MV-4-11 (cell line): ENCODE measurements at places on chromosomes 16 and 17.
A peak's percentile ranks its signal among the peaks of the same experiment; 100 is the strongest.

DNA sequence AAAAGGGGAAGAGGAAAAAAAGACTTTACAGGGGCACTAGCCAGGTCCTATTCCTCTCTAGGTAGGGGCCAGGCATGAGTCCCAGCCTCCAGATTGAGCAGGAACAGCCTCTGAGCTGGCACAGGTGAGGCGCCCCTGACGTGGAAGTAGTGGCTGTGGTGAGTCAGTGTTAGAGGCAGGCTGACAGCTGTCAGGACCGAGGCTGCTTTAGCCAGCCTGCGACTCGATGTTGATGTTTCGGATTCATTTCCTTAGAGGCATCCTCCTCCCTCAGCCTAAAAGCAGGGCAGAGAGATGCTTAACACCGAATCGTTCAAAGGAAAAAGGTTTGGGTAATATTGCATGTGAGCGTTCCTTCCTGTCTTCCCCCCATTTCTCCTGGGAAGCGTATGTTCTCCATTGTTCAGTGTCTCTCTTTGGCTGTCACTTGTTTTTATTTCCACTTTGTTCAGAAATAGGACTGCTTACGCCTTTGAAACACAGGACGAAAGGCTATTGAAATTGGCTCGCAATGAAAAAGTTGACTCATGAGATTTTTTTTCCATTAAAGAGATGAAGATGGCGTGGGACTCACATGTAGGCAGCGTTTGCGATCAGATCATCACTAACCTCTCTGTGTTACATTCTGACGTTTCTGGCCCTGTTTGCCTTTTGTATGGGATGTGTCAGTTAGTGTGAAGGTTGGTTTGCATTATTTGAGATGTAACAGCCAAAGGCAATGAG, 1.3 kb downstream of the KIAA0513 start:
- no peak for DNase-seq

GRCh38 chr17:46940692-46941404, 17.9 kb downstream of the GOSR2 start:
- peak; percentile 76 for DNase-seq

DNA sequence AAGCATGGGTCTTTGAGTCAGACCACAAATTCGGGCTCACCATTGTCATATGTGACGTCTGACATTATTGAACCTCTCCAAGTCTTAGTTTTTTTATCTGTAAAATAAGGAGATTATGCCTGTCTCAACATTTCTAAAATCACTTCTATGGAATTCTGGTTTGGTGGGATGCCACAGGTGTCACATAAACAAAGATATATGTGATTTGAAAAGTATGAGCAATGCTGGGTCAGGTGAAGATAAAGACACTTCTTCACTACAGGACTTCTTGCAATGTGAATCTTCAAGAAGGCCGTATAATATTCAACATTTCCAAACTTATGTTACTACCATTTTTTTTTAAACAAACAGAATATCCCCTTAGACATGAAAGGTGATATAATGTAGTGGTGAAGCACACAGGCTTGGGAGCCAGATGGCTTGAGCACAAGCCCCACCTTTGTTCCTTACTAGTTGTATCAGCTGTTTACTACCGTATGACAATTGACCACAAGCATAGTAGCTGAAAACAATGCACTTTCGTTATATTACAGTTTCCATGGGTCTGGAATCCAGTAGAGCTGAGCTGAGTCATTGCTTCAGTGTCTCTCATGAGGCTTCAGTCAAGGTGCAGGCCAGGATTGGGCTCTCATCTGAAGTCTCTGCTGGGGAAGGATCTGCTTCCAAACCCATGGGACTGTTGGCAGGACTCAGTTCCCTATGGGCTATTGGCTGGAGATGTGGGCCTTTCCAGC, 87.7 kb downstream of the UTP18 start:
- DNase-seq = no peak

DNA sequence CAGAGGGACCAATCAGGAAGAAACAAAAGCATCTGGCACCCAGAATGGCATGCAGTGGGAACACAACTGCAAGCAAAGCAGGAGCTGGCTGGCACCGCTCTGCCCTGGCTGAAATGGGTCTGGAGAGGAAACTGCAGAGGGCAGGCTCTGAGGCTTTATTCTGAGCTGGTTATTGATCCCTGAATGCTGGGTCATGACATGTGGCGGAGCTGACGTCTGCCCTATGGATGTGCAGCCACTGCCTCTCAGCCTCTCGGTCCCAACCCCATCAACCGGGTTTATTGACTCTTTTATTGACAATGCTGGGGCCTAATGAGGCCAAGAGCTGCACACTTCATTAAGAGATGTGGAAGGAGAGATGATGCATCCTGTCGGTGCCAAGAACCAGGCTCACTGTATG, 3.9 kb upstream of the SKAP1 start:
- DNase-seq = no peak

DNA sequence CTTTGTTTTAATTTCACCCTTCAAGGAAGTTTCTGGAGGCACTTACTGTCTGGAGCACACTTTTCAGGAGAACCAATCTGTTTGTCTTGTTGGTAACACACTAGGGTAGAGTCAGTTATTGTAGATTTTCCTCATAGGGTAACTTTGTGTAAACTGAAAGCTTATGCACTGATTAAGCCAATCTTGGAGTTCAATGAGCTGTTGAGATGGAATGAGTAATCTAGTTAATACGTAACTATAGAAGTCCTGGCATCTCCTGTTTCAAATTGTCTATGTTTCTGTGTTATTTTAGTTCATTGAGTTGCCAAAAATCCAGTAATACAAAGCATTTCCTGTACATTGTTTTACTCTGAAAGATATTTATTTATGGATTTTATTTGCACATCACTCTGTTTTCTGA, 111.6 kb upstream of the HAS3 start:
- no peak for DNase-seq

DNA sequence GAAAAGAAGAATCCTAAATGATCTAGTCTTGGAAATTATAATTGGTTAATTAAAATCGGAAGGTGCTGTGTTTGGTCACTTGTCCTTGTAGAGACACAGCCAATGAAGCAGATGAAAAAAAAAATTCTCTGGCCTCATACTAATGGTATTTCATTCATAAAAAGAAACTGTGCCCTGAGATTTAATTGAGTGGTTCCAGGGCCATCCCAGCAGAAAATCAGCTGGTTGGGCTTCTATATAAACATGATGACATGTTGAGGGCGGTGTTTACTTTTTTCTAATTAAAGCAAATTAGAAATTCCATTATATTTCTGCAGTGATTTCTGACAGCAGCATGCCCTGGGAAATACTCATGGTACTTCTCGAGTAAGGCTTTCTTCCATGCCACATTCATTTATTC, 191.9 kb upstream of the KCNJ16 start:
- no peak for DNase-seq

DNA sequence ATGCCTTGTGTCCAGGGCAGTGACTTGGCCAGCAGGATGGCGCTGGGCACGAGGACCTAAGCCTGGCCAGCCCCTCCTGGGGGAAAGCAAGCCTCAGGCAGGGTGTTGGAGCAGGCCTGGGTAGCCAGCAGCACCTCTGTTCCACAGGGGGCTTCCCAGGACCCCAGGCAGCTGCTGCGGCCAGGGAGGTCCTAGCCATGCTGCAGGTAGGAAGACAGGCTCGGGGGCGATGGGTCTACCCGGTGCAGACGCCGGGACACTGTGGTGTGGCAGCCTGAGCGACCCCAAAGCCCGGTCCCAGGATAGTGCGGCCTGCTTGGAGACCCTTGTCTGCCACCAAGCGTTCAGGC, 22.4 kb upstream of the AATK start:
- DNase-seq = no peak

DNA sequence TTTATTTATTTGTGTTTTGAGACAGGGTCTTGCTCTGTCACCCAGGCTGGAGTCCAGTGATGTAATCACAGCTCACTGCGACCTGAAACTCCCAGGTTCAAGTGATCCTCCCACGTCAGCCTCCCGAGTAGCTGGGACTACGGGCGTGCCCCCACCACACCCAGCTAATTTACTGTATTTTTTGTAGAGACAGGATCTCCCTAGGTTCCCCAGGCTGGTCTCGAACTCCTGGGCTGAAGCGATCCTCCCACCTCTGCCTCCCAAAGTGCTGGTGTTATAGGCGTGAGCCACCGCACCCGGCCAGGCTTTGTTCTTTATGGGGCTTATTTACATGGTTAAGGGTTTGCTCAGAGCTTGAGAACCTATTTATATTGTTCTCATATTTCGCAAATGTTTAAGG, 5.8 kb upstream of the MEIOB start:
- DNase-seq = peak; percentile 14

GRCh38 chr17:13784434-13785095, 182.8 kb upstream of the HS3ST3A1 start:
- DNase-seq = no peak

DNA sequence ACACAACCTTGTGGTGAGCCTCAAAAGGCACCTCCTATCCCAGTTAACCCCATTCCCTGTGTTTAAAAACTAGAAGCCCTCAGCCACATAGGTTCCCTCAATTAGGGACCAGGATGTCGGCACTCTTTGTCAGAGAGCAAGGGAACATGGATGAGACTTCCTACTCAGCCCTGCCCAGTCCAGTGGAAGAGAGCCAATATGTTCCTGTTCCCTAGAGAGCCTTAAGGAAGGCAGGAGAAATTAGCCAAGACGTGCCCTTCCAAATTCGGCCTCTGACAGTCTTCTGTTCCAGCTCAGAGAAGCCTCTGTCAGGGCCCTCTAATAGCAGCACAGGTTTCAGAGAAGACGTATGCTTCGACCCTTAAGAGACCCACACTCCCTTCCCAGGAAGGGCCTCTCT, 14.6 kb upstream of the DHRS13 start:
- DNase-seq = no peak

- DNase-seq = peak; percentile 54
Measured at GRCh38 chr16:54928016-54928356, 2.7 kb upstream of the IRX5 start.

GRCh38 chr17:7047566-7047965, 3.7 kb upstream of the SLC16A11 start:
- DNase-seq = no peak

GRCh38 chr17:82047914-82048570, 3.6 kb downstream of the RFNG start:
- DNase-seq = no peak

DNA sequence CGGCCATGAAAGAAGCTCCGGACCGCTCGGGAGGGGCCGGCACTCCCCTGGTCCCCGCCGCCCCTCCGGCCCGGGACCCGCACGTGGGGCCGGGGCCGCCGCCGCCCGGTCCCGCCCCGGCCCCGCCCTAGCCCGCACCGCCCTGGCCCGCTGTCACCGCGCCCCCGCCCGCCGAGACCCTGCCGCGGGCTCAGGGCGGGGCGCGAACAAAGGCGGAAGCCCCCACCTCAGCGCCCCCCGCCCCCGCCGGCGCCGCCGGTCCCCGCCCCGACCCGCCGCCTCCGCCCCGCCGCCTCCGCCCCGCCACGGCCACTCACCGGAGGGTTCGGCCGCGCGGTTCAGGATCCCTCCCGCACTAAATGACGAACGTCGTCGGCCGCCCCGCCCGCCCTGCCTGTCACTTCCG, at the start of gene ARHGDIA:
Gene ARHGDIA, minus strand, starts transcription at position 357 of the 406 bp plus-strand sequence. CDS start 1,407 bp downstream, outside the sequence.
- no peak for DNase-seq
